ENCODE measurements at places on chromosomes 4 and X.

DNA sequence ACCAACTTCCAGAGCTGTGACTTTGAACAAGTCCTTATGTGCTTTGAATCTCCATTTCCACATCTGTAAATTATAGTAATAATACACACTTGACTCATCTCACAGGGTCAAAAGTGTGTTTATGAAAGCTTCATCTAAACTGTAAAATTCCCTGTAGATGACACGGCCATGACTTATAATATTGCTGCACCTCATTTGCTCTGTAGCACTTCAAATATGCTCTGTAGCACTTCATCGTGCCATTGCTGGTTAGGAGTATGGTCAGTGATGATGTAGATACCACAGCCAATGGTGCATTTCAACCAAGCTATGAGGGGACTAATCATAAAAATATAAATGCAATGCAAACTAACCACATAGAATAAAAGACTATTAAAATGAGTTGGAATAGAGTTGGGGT lies 318.6 kb downstream of the ANK2 start:
- DNase-seq = no peak

- no peak for DNase-seq
These were observed 94.6 kb upstream of the GALNT7 start for GRCh38 chr4:173073939-173074500.

- no peak for DNase-seq
These were observed 5.8 kb upstream of the DGKQ start for GRCh38 chr4:978957-979701.

- no peak for DNase-seq
These were observed 1668.7 kb upstream of the PCDH7 start for GRCh38 chr4:29051381-29051965.

GRCh38 chr4:110837896-110838450 lies 215.1 kb upstream of the PITX2 start:
- DNase-seq = no peak

DNA sequence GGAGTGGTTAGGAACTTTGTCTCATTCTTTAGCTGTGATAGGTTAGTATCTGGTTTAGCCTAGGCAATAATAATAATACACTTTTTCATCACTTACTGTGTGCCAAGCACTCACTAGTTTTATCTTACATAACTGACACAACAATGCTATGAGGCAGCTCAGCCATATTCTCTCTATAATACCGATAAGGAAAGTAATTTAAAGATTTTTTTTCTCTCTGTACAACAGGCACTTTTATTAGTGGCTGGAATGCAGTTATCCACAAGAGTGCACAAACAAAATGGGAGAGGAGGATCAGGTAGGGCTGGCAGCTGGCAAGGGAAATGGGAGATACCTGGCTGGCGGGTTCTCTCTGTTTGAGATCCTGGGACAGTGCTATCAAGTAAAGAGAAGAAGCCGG lies 7.6 kb downstream of the RELL1 start:
- DNase-seq = no peak

GRCh38 chrX:109732017-109732801 lies 848 bp downstream of the ACSL4 start:
- no peak for DNase-seq

DNA sequence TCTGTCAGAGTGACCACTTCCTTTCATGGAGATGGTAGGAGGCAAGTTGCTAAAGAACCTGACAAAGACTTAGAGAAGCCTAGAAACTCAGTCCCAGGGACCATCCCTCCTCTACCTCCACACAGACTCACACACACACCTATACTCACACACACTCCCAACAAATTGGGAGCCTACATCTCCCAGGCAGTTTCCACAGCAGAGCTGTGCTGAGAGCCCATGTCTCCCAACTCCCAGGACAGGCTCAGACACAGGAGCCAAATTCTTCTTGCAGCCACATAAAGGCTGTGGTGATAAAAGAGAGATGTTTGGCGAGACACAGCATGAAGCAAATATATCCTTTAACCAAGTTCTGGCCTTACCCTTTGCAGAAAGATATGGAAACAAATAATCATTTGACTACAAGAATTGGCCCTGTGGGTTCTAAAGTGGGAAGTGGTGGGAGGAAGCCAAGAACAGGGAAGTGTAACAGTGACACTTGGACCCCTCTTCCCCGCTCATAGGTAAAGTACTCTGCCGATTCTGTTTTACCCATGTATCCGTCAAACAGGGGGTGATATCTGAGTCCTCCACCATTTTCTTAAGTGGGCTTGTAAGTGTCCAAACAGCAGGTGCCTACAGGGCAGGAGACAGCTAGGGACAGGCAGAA lies 11.0 kb upstream of the IDS start:
- no peak for DNase-seq

DNA sequence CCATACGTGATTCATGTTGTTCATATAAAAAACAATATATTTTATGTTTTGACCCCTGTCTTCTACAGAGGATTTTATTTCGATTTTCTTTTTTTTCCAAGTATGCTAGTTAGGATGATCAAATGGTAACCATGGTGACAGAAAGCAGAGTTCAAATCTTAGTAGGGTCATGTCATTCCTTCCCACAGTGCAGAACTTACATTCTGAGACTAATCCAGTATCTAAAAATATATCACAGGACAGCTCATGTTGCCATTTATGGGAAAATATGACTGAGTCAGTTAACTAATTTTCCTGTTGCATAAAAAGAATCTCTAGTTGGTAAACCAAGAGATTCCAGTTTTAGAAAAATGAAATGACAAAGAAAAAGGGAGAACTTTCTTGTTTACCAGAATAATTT lies 209.5 kb downstream of the PARM1 start:
- DNase-seq = no peak

GRCh38 chrX:68665502-68665901 lies 18.0 kb downstream of the STARD8 start:
- DNase-seq = no peak

DNA sequence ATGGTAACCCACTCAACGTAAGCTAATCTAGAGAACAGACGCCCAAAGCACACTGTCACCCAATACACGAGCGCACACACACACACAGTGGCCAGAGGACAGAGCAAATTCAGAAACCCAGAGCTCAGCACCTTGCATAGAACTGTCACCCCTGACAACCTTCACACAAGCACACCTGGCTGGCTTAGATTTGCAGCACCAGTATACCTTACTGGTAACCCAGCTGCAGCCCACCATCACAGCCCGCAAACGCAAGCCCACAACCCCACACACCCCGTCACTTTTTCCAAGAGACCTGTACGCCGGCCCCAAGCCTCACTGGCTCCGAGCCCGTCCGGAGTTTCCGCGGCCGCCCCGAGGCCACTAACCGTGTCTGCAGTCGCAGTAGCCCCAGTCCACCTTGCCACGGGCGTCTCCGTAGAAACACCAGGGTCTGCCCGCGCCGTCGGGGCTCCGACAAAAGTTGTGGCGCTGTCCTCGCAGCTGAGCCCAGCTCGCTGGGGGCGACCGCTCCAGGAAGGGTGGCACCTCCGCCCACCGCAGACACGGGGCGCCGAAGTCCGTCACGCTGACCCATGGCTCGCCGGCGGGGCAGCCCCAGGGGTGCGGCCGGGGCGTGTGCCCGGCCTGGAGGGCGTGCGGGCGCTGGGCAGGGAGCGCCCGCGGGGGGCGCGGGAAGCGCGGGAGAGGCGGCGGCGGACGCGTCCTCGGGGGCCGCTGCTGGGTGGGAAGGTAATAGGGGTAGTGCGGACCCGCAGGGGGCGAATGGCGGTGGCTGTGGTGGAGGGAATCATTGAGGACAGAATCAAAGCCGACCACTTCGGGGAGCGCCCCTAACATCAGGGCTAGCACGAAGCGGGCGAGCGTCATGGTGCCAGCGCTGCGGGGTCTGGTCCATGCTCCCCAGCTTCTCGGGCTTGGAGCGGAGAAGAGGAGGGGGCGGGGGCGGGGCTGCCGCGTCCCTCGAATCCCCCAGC lies 664 bp downstream of the PRSS12 start:
- peak; percentile 65 for DNase-seq

DNA sequence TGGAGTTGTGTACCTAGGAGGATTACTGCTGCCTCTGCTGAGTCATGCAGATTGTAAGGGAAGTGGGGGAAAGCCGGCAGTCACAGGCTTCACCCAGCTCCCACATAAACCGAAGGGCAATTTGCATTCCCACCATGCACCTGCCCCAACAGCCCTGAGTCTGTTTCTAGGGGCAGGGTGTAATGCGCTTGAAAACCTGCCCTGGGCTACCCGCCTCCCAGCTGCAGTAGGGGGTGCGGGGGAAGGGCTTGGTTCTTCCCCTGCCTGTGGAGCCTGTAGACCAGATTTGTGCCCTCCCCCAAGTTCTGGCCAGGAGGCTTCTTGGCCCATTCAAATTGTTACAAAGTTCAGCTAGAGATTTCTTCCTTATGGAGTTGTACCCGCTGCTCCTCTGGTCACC lies 269.2 kb upstream of the DDX53 start:
- DNase-seq = no peak

- no peak for DNase-seq
These were observed 68.0 kb downstream of the YIPF7 start for GRCh38 chr4:44583393-44583792.

DNA sequence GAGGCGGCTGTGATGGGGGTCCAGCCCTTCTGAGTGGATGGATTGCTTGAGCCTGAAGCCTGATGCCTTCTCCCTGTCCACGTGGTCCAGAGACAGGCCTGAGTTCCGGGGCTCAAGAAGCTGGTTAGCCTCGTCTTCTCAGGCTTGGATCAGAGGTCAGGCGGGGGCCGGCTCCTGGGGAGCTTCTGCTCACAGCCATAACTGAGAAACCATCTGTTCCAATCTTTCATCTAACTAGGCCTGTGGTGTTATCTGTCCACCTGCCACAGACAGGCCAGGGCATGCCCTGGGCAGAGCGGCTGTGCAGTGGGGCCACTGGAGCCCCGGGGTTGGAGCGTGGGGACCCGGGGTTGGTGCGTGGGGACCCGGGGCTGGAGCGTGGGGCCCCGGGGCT lies 63.1 kb downstream of the SORCS2 start:
- no peak for DNase-seq

- peak; percentile 35 for DNase-seq
These were observed 369.6 kb downstream of the PCDH7 start for GRCh38 chr4:31089815-31090214.

DNA sequence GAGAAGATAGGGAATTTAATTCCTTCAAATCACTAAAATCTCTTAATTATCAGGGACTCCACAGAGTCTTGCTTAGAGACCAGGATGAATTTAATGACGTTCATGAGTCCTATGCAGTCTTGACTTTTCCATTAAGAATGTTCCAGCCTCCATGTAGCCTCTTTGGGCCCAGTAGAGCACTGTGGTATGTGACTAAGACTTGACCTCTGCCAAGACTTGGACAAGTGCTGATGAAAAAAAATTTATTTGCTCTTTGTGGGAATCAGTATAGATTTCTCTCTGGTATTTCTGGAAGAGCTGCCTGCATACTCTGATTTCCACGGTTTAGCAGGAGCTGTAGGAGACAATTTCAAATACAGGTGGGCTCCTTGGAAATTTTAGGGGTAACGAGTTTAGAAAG lies 40.6 kb downstream of the CHRDL1 start:
- DNase-seq = no peak

GRCh38 chr4:2818351-2818939 lies 25.2 kb upstream of the ADD1 start:
- DNase-seq = no peak

DNA sequence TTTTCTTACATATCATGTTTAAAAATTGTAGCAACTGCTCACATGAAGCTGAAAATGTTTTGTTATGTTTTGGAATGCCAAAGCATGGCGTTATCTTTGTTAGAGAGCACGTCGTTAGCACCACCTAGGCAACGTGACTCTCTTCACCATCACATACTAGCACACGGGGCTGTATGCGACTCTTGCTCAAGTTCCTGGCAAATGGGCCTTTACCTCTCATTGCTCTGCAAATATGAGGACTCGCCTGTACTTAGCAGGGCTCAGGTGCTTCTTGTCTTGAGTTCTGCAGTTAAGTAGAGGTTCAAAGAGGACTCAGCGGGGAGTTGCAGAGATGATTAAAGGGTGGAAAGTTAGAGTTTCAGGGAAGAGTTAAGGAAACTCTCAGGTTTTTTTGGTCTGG lies 59.4 kb downstream of the CLCN4 start:
- no peak for DNase-seq

GRCh38 chr4:97105347-97106099 lies 1037.8 kb downstream of the STPG2 start:
- no peak for DNase-seq

DNA sequence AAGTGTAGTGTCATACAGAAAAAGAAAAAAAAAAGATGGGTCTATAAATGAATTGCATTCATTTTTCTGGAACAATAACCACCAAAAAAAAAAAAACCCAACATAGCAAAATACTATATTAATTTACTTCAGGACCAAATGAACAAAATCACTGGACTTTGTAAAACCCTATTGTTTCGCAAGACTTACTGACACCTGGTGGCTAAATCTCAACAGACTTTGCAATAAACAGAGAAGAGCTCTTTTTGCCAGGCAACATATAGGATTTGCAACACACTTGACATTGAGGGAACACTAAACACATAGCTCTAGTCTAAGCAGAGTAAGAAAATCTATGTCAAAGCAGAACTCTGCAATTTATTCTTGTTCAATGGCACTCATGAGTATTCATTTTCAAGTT lies 990.2 kb downstream of the STPG2 start:
- no peak for DNase-seq

GRCh38 chrX:24396931-24397279 lies 36.5 kb downstream of the SUPT20HL1 start:
- DNase-seq = no peak

- DNase-seq = no peak
These were observed 227.4 kb downstream of the SLC7A11 start for GRCh38 chr4:138014590-138015288.

GRCh38 chr4:101420661-101421060 lies 73.3 kb upstream of the PPP3CA start:
- no peak for DNase-seq

DNA sequence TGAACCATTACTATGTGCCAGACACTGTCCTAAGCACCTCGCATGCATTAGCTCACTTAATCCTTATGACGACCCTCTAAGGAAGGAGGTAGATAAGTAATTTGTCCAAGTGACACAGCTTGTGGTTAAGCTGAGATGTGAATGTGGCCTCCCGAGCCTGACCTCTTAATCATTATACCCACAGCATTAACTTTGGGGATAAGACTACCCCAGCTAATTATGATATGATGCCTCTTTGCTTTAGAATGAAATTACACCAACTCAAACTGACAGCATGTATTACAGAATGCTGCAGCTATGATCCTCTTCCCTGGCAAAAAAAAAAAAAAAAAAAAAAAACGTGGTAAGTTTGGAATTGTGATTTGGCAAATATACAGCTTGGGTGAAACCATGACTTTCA lies 53.5 kb downstream of the APBB2 start:
- DNase-seq = no peak

GRCh38 chr4:186657764-186658163 lies 65.9 kb downstream of the FAT1 start:
- no peak for DNase-seq

DNA sequence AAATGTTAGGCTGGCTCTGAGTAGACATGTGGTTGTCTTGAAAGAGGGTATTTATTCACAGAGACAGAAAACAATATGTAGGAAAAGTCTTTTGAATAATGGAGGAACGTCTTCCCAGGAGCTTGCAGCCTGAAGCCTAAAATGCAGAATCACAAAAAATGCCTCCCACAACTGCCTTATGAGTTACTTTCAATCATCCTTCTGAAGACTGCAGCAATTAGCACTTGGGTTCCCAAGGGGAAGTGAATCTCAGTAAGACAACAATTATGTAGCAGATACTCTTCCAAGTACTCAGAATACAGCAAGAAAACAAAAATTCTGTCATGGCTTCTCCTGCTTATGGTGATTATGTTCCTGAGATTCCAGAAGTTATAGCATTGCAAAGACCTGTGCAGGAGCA lies 166.6 kb upstream of the TBL1X start:
- DNase-seq = no peak

All from body of pancreas (tissue), 4 donors.